Cardiac septum (tissue), 1 donor: ENCODE measurements at places on chromosomes 3 and 15. TPM values are rescaled to one million over a fixed set of nuclear protein-coding genes. Genes with fewer than 3 reads are reported as not detected.

DNA sequence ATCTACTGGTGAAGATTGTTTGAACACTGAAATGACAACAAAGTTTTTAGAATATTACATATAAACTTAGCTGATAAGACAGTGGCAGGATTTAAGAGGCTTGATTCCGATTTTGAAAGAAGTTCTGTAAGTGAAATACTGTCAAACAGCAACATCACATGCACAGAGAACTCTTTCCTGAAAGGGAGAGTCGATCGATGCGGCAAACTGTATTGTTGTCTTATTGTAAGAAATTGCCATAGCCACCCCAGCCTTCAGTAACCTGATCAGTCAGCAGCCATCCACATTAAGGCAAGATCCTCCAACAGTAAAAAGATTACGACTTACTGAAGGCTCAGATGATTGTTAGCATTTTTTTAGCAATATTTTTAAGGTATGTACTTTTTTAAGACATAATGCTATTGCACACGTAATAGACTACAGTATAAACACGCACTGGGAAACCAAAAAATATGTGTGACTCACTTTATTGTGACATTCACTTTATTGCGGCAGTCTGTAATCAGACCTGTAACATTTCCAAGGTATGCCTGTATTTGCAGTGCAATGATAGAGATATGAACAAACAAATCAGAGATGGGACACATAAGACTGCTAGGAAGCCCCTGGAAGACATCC, 225.6 kb upstream of the UBE2E1 start:
- DNase-seq, result no peak

GRCh38 chr15:97084650-97085049, 754.1 kb downstream of the NR2F2 start:
- DNase-seq, result no peak

DNA sequence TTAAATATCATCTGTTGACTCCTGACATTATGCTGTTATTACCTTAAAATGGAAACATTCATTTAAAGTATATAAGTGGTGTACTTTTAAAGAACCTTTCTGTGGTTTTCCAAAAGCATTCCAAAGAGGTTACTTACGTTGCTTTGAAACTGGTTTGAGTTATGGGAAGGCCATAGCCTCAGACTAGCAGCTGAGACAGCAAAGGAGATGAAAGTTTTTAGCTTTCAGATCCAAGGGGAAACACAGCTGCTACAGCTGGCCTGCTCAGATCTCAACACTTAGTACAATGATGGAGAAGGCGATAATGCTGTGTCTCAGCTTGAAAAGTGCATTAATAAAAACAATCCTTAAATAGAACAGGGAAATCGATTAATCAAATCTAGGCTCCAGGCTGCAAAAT, 921.1 kb downstream of the ROBO1 start:
- no peak for DNase-seq

Gene STAC
- total RNA-seq, result 0.51 TPM

Gene FAM3D
- total RNA-seq, result not detected
